ENCODE measurements at places on chromosomes 11 and 22. TPM values are rescaled to one million over a fixed set of nuclear protein-coding genes. Genes with fewer than 3 reads are reported as not detected.

GRCh38 chr11:115990004-115990447, 485.8 kb upstream of the CADM1 start:
- H3K27me3 ChIP-seq: no peaks in the 10 kb centered on the region
- no peak overlapping the region for H3K27ac ChIP-seq
- H3K4me1 ChIP-seq: no peaks in the 10 kb centered on the region
- H3K4me3 ChIP-seq: no peak overlapping the region

GRCh38 chr11:66121466-66121865, 51.4 kb downstream of the PACS1 start:
- DNase-seq: no peak
- H3K36me3 ChIP-seq: no peaks in the 10 kb centered on the region
- no peak overlapping the region for H3K27ac ChIP-seq

DNA sequence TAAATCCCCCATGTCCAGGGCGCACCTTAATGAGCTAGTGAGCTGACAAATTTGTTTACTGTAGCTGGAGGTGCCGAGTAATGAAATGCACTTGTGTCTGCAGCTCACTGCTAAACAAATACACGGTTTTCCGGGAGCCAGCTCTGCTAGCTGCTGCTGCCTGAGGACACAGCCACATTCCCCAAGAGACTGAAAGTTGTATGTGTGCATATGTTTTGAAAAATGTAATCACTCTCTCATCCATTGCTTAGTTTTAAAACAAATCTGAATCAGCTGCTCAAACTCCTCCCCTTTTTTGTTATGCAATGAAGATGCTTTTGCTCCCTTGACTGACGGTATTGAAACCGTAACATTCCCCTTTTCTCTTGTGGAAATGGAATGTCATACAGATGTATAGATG, 62.4 kb upstream of the NNMT start:
- H3K36me3 ChIP-seq: no peaks in the 10 kb centered on the region
- H3K4me1 ChIP-seq: peaks cover 55% of the 10 kb centered on the region
- H3K4me3 ChIP-seq: no peak overlapping the region
- no peak for DNase-seq
- no peaks in the 10 kb centered on the region for H3K27me3 ChIP-seq

- DNase-seq: peak; percentile 87
- H3K4me1 ChIP-seq: peaks cover 53% of the 10 kb centered on the region
- no peaks in the 10 kb centered on the region for H3K27me3 ChIP-seq
- peak within 1 kb of the TSS; percentile 87 for H3K27ac ChIP-seq
- H3K4me3 ChIP-seq: peak within 1 kb of the TSS; percentile 96
Measured at GRCh38 chr22:37019309-37020191, at the start of the genes MPST and TST. Gene MPST, plus strand, starts transcription at chr22:37019742. Its CDS starts 95 bp downstream, at chr22:37019837. Gene TST, minus strand, starts transcription at chr22:37019447. Its CDS starts 715 bp downstream, at chr22:37018732.

GRCh38 chr11:24406980-24407379, 89.9 kb upstream of the LUZP2 start:
- no peak overlapping the region for H3K27ac ChIP-seq
- H3K27me3 ChIP-seq: no peaks in the 10 kb centered on the region

DNA sequence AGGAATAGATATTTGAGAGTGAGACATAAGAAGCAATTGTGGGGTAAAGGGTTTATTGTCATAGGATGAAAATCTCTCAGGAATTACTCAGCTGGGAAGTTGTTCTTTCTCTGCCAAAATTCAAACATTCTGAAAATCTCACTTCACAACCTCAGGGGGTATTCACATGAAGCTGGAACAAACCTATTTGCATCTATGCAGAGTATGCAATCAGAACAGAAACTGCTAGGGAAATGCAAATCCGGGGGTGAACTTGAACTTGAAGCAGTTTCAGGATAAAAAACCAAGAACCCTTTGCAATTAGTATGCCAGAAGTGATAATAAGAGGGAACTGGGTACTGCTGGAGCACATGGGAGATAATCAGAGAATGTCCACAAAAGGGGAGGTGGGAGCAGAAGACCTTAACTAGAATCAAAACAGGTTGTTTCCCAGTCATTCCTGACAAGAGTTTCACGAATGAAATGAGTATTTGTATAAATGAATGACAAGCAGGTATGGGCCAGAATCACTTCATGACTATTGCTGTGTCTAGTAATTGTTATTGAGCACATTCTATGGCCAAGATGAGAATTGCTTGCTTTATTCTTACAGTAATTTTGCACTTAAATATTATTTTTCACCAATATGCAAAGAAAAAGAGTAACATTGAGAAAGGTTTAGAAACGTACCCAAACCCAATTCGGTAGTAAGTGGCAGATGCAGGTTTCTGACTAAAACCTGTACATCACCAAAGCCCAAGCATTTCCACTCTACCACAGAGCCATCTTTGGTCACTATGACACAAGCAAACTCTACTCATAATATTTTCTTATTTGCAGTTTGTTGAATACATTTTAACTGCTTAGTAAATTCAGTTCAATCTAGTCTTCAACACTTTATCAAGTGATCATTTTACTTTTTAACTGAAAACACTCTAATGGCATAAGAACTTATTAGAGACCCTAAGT, 61.8 kb upstream of the UBASH3B start:
- no peaks in the 10 kb centered on the region for H3K4me1 ChIP-seq
- no peaks in the 10 kb centered on the region for H3K27me3 ChIP-seq
- no peak overlapping the region for H3K27ac ChIP-seq

- DNase-seq: peak; percentile 80
- H3K4me3 ChIP-seq: no peak overlapping the region
- H3K27me3 ChIP-seq: no peaks in the 10 kb centered on the region
- no peaks in the 10 kb centered on the region for H3K36me3 ChIP-seq
- peaks cover 14% of the 10 kb centered on the region for H3K4me1 ChIP-seq
- peak overlapping the region; percentile 62 for H3K27ac ChIP-seq
Measured at GRCh38 chr22:38038890-38039812, 18.1 kb upstream of the PICK1 start.

DNA sequence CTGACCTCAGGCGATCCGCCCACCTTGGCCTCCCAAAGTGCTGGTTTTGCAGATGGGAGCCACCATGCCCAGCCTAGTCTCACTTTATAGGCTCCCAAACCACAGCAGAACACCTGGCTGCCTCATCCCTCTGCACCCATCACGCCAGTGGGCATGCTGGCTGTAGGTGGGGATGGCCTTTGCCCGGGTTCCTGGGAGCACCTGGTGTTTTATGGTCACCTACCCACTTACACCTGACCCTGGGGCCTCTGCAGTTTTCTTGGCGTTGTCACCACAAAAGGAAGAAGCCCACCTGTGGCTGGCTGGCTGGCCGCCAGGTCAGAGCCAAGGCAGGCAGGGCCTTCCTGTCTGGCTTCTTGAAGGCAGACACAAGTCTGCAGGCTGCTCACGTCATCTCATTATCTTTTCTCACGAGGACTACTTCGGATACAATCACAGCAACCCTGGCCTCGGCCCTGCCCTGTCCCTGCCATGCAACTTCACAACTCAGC, 8.2 kb downstream of the RRP7A start:
- peaks cover 4% of the 10 kb centered on the region for H3K4me1 ChIP-seq
- no peaks in the 10 kb centered on the region for H3K27me3 ChIP-seq

DNA sequence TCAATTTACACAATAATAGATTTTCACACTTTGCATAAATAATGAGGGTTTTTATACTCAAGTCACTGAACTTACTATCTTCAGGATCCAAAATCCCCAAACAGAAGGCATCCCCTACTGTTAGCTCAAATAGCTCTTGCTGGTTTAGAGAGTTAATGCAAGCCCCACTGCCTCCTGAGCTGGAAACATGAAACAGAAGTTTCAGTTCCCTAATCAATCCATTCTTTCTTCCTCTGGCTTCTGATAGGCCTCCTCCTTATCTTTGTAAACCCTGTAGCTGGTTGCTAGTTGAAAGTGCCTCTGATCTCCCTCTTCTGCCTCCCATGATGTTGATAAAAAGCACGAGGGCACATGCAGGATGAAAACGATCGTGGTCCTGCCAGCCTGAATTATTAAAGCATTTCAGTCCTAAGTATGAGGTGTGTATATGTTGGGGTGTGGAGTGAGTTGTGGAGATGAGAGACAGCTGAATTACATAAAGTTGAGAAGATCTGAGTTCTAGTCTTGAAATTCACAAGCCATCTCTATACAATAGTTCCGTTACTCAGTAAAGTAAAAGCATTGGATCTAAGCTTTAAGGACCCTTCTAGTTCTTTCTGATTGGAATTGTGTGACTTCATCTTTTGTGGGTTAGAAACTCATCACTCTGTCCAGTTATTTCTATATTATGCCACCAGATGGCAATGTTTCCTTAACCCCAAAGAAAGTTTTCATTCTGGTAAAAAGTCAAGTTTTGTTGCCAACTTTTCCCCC, 35.0 kb upstream of the EHF start:
- no peaks in the 10 kb centered on the region for H3K36me3 ChIP-seq
- H3K4me1 ChIP-seq: peaks cover 15% of the 10 kb centered on the region
- no peak overlapping the region for H3K4me3 ChIP-seq
- no peaks in the 10 kb centered on the region for H3K27me3 ChIP-seq
- no peak for DNase-seq

GRCh38 chr22:49215840-49216239, 611.8 kb downstream of the BRD1 start:
- no peaks in the 10 kb centered on the region for H3K27me3 ChIP-seq
- peak; percentile 6 for DNase-seq
- H3K4me3 ChIP-seq: no peak overlapping the region
- no peaks in the 10 kb centered on the region for H3K4me1 ChIP-seq

- no peak overlapping the region for H3K4me3 ChIP-seq
- H3K4me1 ChIP-seq: no peaks in the 10 kb centered on the region
- no peak overlapping the region for H3K27ac ChIP-seq
- no peaks in the 10 kb centered on the region for H3K36me3 ChIP-seq
- no peak for DNase-seq
Measured at GRCh38 chr22:35072925-35073324, 7.0 kb downstream of the ISX start.

The C11orf97 gene
- total RNA-seq: 13.8 TPM

The RAB36 gene
- total RNA-seq: 17.5 TPM

The RIBC2 gene
- 3.5 TPM for total RNA-seq

The ASRGL1 gene
- 44.1 TPM for total RNA-seq

The SFI1 gene
- total RNA-seq: 69.5 TPM

The C22orf23 gene
- 0.98 TPM for total RNA-seq

The ELMOD1 gene
- not detected for total RNA-seq

All from upper lobe of left lung (tissue), 6 donors.